COLO829 (cell line): ENCODE measurements at places on chromosomes 12 and 14.

- no peak for DNase-seq
Measured at GRCh38 chr12:13980538-13981295, 685 bp downstream of the GRIN2B start.

GRCh38 chr14:77122526-77123125, 19.0 kb downstream of the ZDHHC22 start:
- DNase-seq: no peak

GRCh38 chr12:84484798-84485197, 427.8 kb downstream of the SLC6A15 start:
- DNase-seq: no peak

DNA sequence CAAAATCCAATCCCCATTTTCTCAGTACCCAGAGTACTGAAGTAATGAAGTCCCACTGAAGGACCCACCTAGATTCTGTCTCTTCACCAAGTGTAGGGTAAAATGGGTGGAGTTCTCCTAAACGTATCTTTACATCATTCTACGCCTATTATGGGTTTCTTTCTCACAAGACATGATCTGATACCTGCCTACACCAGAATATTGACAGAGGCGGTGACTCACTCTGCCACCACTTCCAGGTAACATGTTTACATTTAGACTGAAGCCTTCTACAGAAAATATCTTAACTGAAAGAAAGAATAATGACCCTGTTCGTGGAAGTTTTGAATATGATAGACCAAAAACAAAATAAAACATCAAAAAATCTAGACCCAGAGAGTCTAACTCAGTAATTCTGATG, 89.8 kb downstream of the BTG1 start:
- DNase-seq: no peak

DNA sequence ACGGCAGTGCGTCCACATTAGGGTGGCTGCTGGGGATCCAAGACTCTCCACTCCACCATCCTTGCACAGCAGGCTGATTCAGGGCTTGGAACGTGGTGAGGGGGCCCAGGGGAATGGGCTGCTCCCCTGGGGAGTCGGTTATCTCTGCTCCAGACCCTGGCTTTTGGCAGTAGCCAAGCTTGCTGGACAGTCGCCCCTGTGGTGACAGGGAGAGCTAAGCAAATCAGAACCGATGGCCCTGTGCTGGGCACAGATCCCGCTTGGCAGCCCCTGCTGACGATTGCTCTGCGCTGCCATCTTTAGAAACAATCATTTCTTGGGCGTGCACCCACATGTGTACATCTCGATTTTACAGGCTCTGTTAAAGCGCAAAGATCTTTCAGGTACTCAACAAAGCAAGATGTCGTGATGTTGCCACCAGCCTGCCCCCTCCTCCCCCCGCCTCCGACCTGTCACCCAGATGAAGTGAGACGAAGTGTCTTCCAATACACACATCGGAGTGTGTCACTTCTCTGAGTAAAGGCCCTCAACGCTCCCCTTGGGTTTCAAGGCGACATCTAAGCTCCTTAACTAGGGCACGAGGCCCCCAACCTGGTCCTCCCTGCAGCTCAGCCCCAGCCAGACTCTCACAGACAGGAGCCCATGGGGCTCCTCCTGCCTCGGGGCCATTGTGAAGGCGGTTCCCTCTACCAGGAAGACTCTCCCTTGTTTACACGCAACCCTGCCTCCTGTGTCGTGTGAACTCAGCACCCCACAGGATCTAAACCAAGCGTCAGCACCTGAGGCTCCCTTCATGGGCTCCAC, 55.6 kb downstream of the PITPNM2 start:
- no peak for DNase-seq

DNA sequence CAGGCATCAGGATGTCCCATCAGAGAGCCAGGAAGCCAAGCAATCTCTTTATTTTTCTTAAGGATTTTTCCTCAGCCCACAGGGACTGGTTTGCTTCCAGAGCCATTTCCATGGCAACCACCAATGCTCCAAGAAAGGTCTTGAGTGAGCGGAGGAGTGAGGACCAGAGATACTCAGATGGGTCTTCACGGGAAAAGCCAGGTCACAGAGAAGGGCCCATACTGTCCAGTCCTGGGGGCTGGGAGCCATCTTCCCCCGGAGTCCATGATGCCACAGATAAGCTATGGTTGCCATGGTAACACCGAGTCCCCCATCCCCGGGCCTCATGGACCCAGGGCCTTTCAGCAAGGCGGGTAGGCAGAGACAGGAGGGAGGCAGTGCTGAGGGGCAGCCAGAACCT, 28.6 kb downstream of the CMKLR1 start:
- no peak for DNase-seq

- DNase-seq: no peak
Measured at GRCh38 chr12:109592905-109593272, 19.3 kb downstream of the MVK start.

- no peak for DNase-seq
Measured at GRCh38 chr14:101496776-101497683, 64.3 kb upstream of the DIO3 start.

DNA sequence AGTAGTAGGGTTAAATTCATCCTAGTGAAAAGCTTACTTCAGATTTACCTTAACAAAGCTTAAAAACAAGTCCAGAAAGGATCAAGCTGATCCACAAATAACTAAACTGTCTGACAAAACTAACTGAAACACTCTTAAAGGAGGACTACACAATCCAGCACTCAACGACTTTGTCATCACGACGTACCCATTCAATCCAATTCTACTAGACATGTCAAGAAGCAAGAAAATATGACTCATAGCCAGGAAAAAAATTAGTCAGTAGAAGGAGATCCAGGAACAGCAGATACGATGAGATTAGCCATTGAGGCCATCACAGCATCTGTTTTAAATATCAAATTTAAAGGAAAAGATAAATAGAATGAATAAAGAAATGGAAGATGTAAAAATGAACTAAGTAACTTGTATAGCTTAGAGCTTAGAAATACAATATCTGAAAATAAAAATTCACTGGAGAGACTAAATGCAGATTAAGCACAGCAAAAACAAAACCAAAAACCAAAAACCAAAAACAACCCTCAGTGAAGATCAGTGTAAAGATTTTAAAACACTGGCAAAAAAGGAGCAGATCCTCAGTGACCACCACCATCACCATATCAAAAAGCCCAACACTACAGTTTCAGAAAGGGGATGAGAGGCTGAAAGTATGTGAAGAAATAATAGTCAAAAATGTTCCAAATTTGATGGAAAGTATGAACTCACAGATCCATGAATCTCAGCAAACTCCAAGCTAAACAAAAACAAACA, 95.0 kb upstream of the CCND2 start:
- no peak for DNase-seq

DNA sequence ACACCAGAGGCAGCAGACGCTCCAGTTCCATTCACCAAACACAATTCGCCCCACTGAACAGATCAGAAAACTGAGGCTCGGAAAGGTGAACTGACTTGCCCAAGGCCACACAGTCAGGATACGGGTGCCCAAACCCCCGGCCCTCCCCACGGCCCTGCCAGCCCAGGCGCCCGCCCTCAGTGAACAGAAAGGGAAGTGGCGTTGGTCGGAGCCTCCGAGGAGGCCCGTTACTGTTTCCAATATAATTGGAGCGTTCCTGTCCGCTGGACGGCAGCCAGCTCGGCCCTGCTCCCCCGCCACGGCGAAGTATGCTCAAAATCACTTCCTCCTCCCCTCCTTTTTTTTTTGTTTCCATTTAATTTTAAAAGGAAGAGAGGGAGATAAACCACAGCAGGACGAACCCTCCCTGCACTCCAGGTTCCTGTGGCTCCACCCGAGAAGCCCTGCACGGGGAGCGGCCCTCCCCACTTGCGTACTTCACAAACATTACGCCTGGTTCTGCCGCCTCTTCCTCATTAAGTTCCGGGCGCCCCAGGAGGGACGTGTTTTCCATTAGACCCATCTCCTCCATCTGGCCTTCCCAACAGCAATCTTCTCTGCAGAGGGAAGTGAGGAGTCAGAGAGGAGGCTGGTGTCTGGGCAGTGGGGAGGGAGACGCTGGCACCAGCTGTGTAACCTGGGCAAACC, 61.1 kb downstream of the NCOR2 start:
- no peak for DNase-seq

GRCh38 chr12:4217091-4217490, 56.5 kb upstream of the CCND2 start:
- no peak for DNase-seq

DNA sequence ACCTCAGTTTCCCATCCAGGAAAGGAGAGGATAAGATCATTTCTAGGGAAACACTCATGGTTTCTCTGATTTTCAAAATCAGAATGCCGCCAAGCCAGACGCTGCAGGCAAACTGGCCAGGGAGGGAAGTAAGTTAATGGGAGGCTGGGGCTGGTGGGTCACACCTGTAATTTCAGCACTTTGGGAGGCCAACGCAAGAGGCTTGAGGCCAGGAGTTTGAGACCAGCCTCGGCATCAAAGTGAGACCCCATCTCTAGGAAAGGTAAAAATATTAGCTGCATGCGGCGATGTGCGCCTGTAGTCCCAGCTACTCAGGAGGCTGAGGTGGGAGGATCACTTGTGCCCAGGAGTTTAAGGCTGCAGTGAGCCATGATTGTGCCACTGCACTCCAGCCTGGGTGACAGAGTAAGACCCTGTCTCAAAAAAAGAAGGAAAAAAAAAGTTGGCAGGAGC, 587 bp downstream of the SELPLG start:
- DNase-seq: no peak

DNA sequence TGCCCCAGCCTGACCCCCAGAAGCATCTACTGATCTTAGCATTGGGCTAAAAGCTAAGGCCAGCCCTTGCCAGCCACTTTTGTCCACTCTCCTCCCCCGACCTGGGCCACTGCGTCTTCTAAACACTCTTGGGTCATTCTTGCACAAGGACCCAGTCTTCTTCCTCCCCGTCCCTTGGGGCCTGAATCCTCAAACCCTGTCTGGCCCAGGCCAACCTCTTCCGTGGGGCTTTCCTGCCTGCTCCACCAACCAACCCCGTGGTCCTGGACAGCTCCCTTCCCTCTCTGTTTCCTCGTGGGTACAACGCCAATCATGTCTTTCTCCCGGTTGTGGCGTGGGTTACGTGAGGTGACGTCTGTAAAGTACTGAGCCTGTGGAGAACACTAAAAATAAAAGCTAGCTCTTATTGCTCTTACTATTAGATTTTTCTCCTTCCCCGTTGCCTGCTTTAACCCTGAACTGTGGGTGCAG, 21.5 kb downstream of the FAM222A start:
- DNase-seq: no peak

DNA sequence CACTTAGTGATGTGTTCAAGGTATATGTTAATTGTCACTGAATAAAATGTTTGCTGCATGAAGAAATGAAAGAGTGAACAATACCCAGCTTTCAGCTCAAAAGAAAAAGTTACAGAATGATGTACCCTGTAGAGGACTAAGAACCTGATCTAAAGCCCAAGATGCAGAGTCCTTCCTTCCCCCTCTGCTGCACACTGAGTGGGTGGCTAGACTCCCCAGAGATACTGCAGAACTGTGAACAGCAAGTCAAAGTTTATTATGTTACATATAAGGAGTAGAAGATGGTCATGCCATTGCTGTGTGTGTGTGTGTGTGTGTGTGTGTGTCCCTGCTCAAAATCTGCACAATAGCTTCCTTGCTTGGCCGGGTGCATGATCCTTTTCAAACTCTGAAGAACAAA, 83.9 kb downstream of the RPAP3 start:
- no peak for DNase-seq

GRCh38 chr12:25480145-25480544, 72.9 kb downstream of the LMNTD1 start:
- no peak for DNase-seq

DNA sequence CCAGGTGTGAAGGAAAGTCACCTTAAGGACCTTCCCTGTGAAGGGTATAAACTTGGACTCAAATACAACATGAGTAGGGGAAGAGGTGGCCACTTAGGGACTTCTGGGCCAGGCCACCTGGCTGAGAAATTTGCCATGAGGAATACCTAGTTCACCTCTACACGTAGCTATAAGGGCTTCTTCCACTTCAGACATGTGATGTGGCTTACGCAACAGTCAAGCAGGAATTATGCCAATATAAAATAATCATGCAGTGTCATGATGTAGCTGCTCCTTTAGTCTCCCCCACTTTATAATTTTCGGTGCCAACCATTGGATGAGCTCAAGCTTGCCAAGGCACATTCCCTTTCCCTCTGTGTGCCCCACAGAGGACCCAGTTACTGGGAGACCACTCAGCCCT, 166.6 kb upstream of the BCL2L14 start:
- no peak for DNase-seq

DNA sequence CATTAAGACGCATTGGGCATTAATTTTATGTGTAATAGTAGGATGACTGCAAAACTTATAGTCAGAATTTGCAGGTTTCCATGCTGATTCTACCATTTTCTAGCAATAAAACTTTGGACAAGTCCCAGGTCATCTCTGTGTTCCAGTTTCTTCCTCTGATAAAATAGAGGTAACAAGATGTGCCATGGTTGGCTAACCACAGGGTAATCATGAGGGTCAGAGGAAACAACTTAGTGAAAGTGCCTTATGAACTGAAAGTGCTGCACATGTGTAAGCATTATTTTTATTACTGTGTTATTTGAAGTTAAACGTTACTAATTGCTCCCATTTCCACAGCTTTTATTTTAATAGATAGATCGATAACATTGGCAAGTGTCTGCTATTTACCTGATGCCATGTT, 21.1 kb downstream of the SMCO2 start:
- no peak for DNase-seq

- no peak for DNase-seq
Measured at GRCh38 chr12:94192506-94192905, 44.1 kb downstream of the PLXNC1 start.
